Activated B cell treated with CpG ODN at 0.5 μM for 24 hours (primary cell): ENCODE measurements at places on chromosomes 12 and 14.
A peak's percentile ranks its signal among the peaks of the same experiment; 100 is the strongest.

DNA sequence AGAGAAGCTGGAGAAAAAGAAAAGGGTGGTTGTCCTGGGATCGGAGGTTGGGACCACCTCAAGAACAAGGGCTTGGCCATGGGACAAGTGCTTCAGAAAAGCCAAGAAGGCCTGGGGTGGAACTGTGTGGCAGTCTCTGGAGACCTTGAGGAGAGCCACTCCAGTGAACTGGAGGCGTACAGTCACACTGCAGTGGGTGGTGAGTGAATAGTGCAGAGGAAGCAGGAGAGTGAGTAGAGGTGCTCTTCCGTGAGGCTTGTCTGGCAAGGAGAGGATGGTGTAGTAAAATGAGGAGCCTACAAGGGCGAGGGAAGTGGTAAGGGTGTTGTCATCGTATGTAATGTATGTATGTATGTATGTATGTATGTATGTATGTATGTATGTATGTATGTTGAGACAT is 20.9 kb downstream of the RASSF3 start:
- no peak for DNase-seq

GRCh38 chr12:8596561-8596960 is 16.1 kb downstream of the AICDA start:
- no peak for DNase-seq

GRCh38 chr12:104985206-104985605 is 910 bp upstream of the NOPCHAP1 start:
- no peak for DNase-seq

DNA sequence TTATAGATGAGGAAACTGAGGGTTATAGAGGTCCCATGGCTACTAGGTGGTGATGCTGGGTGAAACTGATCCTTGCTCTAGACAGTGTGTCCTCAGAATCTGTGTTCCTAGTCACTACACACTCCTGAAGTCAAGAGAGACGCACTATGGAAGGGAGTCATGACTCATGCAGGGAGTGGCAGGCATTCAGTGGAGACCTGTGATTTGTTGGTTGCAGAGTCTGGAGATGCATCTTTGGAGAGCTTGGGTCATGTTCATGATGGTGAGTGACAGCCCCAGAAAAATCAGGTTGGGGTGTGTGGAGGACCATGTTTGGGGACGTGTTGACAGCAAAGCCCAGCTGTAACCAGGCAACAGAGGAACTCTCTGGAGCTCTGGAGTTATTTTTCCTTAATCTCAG is 38.0 kb upstream of the FBXO21 start:
- no peak for DNase-seq

DNA sequence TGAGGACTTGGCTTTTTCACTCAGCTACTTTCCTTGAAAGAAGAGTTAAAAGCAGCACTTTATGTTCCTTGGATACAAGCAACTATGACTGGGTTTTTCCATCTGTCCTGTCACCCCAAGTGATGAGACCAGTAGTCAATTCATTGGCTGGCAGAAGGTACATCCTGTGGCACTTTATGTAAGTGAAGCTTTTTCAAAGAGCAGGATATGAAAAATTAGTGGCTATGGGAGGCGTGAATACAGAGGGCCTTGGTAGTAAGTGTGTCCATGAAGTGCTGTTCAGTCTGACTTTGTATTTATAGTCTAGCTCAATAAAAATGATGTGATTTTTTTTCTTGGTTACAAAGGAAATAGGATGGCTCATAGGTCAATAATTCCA is 68.8 kb downstream of the DRAM1 start:
- no peak for DNase-seq

- DNase-seq, result no peak
Measured at GRCh38 chr12:6057700-6058099, 66.8 kb downstream of the VWF start.

DNA sequence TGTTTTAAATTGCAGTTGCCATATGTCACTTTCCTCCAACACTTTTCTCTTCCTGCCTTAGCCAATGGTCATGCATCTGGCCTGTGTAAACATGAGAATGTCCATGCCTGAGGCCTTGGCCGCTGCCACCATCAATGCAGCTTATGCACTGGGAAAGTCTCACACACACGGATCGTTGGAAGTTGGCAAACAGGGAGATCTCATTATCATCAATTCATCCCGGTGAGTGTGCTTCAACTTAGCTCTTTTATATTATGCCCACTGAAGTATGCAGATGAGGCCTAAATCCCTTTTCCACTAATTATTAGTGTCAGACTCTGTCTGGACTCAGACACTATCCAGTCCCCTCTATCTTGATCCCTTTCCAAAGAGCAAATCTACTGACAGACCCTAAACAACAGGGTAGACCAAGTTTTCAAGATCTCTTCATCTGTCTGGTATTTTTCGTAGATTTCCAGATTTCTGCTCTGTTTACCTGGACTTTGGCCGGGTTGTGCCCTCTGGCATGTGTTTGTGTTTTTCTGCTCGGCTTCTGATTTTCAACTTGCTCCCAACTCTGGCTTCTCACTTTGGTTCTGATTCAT is 23.2 kb downstream of the AMDHD1 start:
- DNase-seq, result no peak

- DNase-seq, result no peak
Measured at GRCh38 chr14:93309427-93309966, 23.3 kb downstream of the BTBD7 start.

GRCh38 chr12:62129291-62129690 is 130.9 kb upstream of the USP15 start:
- DNase-seq, result no peak

GRCh38 chr14:92511453-92512238 is 1.9 kb upstream of the RIN3 start:
- no peak for DNase-seq

DNA sequence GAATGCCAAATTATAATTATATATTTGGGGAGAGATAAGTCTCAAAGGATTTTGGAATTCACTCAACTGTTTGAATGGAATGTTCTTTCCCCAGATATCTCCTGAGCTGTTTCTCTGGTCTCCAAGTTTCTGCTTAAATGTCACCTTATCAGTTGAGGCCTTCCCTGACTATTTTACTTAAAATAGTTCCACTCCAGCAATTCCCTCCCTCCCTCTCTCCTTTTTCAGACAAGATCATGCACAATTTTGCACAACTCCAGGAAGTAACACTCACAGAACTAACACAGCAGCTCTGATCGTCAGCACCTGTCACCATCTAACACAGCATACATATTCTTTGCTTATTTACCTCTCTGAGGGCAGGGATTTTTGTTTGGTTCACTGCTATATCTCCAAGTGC is 12.5 kb downstream of the BTG1 start:
- no peak for DNase-seq

DNA sequence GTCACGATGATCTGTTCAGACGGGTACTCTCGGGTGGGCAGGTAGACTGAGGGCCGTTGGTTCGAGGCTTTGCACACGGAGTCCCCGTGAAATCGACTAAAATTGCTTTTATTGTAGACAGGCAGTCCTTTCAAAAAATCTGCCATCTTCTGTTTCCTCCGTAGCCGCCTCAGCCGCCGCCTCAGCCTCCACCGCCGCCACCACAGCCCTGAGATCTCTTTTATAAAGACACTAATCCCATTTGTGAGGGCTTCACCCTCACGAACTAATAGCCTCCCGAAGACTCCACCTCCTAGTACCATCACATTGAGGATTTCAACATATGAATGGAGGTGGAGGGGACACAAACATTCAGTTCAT is 74.2 kb downstream of the KLHL28 start:
- no peak for DNase-seq

GRCh38 chr14:96030108-96030760 is 8.9 kb upstream of the C14orf132 start:
- DNase-seq, result no peak

- no peak for DNase-seq
Measured at GRCh38 chr14:84254290-84254689, 1275.7 kb upstream of the FLRT2 start.

DNA sequence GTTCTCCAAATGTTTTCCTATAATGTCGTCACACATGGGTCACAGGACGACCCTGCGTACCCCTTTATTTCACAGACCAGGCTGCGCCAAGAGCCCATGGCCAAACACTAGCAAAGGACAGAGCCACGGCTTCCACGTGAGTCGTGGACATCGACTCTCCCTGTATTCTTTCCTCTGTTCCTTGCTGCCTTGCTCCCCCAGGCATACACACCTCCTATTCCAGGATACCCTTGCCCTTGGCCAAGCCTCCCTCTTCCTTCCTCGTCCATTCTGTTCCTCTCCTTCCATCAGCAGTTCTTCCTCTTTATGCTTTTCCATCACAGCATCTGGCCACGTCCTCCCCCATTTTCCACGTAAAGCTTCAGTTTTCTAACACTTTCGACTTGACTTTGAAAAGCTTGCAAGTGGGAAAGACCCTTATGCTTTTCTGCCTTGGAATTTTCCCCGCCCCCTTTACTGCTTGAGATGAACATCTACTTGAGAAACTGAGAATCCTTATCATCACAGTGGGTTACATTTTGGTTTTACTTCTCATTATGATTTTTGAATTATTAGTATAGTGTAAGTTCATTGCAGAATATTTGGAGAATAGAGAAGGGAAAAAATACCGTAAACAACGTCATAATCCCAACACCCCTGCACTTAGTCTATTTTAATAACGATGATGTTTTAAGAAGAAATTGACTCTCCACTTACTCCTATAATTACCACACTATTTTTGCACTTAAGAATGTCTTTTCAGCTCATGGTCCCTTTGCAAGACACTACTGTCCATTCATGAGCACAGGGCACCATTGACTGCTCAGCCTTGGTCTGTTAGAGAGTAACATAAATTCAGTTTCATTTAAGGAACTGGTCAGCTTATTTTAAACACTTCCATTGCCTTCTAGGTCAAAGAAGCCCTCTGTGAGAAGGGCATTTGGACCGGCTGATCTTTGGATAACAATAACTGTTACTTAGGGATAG is 15.8 kb upstream of the NINJ2 start:
- DNase-seq, result no peak

DNA sequence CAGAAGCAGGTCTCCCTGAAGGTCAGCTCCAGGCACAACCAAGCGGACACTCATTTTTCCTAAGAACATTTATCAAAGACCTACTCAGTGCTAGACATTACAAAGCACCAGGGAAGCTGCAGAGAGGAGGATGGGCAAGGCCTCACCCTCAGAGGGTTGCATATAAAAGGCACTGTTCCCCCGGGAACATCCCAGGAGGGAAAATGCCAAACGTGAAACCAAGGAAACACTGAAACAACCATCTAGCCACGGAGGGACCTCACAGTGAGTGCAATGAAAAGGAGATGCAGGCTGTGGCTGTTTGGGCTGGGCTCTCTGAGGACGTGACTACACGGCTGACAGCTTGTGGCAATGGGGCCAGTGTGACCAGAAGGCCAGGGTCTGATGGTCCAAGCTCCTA is 117.4 kb upstream of the VASH1 start:
- DNase-seq, result no peak

GRCh38 chr12:113996026-113996425 is 29.9 kb upstream of the RBM19 start:
- no peak for DNase-seq

DNA sequence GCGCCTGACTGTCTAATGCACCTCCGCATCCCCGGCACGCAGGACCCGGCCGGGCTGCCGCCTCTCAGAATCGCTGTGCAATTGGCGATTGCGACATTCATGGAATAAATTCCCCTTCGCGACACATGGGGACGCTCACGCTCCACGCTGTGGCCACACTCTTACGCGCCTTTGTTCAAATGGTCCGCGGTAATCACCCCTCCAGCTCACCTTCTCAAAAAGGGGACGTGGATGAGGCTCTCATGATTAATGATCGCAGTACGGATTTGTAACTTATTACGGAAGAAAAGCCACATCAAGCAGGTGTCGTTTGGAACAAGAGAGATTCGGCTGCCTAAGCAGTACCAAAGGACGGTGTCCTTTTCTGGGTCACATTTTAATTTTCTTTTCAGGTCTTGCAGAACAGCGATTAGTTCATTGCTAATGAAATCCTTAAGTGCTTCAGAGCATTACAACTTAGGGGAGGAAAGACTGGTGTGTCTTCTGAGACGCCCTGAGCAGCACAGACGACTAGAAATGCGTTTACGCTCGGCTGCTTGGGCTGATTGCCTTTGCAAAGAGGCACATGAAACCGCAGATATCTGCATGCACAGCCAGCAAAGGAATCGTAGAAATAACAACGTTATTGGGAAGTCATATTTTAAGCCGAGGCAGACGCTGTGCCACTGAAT is 37.3 kb upstream of the ADGRD1 start:
- peak; percentile 48 for DNase-seq

DNA sequence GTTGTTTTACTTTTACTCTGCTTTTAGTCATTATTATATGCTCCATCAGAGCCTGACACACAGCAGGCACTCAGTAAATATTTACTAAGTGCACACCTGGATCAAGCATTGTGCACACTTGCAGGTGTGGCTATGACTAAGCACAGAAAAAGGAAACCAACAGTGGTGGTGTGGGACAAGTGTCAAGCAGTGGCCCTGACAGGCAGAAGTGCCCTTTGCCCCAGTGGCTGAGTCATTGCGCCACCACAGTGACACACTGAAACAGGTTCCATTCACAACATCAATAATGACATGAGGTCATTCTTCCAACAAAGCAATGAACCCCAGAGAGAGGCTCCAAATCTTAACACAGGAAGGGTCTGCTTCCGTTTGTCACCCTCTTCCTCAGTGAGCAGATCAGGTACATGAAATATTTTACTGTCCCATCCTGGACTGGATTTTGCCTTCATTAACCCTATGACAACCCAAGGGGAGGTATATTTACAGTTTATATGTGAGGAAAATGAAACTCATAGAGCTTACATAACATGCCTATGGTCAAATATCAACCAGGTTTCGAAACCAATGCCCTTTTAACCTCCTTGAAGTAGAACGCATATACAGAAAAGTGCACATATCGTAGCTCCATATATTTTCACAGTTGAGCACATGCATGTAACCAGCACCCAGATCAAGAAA is 82.6 kb upstream of the GTF2A1 start:
- no peak for DNase-seq

DNA sequence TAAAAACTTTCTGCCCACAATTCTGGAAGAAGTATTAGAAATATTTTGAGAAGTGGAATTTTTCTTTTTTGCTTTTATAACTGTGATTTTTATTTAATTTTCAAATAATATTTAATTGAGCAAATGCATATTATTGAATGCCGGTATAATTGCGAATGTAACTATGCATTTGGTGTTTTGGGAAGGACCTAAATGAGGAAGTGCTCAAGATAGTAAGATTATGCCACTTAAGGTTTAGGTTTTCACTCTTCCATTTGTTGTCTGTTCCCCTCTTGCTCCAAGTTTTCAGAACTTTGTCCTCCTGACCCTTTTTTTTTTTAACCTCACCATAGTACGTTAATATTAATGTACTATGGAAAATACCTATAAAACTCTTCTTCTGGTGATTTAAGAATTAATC is 85.8 kb downstream of the KIAA0586 start:
- DNase-seq, result no peak

DNA sequence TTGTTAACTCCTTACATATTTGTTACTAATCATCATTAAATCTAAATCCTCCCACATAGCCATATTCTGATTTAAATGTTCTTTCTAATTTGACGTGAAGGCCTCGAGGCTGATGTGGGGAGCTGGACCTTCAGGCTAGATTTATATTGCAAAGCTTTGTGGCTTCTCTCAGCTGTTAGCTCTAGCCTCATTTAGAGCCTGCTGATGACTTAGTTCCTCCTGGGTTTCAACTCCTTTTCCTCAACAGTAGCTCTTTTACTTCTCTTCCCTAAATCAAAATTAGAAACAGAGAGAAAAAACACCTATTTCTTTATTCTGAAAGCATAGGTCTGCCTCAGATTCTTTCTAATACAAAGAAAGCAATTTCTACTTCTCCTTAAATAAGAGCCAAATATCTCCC is 477.5 kb upstream of the CCDC196 start:
- DNase-seq, result no peak
